ENCODE measurements at places on chromosomes 3 and 15. TPM values are rescaled to one million over a fixed set of nuclear protein-coding genes. Genes with fewer than 3 reads are reported as not detected.

GRCh38 chr3:151282921-151283320 lies 4.6 kb upstream of the P2RY14 start:
- peak; percentile 80 for DNase-seq

- DNase-seq, result peak; percentile 74
Measured at GRCh38 chr3:49388289-49388820, 23.4 kb downstream of the RHOA start.

- peak; percentile 47 for DNase-seq
Measured at GRCh38 chr3:50572158-50572557, 2.8 kb downstream of the HEMK1 start.

DNA sequence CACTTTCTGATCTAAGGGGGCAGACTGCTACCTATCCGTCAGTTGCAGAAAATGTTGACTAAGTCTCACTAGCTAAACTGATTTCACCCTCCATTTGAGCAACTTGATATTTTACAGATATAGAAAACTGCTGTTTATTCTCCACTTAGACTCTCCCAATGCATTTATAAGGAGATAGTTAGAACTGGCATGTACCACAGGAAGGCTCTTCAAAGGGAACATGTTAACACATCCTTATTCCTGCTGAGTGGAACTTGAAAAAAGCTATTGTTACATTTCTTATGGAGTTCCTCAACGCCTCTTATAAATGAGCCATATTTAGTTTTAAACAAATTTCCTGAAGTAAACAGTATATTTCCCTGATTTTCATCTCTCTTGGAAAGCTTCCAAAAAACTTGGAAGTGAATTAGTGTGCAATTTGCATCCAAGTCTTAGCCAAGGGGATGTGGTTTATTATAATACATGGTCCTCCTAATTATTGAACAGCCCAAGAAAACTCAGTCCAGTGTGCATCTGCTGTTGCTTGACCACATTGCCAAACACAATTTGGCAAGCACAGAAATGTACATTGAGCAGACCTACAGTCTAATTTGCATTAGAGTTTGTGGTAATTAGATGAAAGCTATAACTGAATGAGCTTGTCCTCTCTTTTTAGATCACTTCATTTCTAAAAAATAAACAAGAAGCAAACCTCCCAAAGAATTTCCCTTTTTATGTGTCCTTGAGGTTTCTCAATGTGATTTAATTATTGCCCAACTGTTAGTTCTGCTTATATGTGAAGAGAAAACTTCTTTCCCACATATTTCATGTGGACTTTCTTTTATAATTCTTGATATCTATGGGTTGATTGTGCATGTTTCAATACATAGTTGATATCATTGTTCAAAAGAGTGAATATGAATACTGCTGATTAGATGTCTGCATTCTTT lies 72.6 kb upstream of the DPH6 start:
- DNase-seq, result no peak

DNA sequence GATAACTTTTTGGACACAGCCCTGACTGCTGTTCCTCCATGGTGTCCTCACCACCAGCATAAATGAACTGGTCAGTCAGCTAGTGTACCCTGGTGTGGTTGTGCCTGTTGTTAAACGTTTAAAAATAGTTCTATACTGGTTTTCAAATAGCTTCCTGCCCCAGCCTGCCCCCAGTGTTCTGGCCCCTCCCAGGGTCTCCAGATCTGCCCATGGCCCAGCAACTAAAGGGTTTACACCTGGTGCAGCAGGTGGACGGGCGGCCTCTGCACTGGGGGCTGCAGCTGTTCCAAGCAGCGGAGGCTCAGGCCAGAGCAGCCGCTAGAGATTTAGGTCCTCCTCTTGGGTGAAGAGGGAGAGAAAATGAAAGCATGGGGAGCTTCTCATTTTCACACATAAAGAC lies 6.1 kb upstream of the NR2E3 start:
- no peak for DNase-seq

The SCAMP5 gene
- total RNA-seq, result 1.3 TPM

The FAM174B gene
- total RNA-seq, result 4.6 TPM

The INSYN1 gene
- total RNA-seq, result under 0.01 TPM

The SAMMSON gene
- total RNA-seq, result not detected

Measured in bronchial epithelial cell (primary cell).